ENCODE measurements at places on chromosomes 13 and 19.
A peak's percentile ranks its signal among the peaks of the same experiment; 100 is the strongest.

- DNase-seq, result no peak
Measured at GRCh38 chr19:55442372-55442961, 633 bp downstream of the SHISA7 start.

GRCh38 chr13:101155920-101156319 is 260.4 kb downstream of the NALCN start:
- DNase-seq, result no peak

DNA sequence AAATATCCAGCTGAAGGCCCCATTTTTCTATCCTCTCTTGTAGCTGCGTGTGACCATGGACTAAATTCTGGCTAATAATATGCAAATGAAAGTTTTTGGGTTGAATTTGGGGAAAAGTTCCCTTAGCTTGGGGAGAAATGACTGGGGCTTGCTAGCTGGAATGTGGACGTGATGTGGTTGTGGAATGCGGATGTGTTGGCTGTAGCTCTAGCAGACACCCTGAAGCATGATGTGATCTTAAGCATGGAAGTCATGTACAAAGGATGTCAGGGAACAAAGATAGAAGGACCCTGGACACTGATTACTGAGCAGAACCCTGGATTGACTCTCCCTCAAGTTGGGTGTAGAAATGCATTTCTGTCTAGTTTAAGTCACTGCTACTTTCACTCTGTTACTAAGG is 25.4 kb upstream of the SCEL start:
- DNase-seq, result no peak

DNA sequence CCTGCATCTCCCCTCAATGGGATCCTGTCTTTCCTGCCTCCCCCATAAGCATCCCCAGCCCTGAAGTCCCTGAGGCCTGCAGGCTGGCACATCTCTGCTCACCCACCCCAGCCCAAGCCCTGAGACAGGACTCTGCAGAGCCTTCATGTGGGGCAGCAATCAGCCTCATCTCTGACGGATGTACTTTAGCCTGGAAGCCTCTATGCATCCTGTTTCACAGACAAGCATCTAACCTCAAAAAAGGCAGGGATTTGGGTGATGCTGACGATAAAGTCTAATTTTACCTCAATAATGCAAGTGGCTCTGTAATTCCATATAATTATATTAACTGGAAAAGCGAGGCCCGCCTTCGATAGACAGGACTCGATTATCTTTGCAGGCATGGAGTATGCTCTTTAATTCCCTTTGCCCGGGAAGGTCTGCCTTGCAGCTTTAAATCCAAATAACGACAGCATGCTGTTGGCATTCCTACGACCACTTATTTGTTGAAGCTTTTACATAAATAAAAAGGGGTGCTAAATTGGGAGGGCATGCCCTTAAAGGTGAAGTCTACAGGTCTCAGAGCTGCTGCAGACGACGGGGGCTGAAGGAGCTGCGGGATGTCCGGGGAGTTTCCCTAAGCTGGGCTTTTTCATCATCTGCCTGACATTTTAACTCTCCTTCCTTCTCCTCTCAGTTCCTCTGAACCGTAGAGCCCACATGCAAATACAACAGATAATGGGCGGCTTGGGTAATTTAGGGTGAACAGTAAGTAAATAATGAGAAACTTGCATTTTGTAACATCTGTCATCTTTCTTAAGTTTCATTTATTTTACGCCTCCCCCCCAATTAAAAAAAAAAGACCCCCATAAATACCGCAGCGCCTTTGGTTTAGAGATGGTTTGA is 211.5 kb downstream of the URI1 start:
- no peak for DNase-seq

DNA sequence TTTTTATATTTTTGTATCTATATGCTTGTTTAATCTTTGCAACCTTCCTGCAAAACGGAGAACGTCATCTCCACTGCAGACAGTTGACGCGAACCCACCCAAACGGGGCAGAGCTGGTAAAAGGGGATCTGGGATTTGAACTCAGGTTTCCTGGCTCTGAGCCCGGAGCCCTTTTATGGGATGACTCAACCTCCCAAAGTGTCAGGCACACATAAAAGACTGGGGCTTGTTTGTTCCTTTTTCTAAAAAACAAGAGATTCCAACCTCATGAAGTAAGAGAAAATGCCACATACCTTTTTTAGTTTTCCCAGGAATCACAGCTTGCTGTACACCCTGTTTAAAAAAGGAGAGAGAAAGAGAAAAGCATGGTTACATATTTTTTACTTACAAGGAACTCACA is 78.9 kb downstream of the GADD45B start:
- DNase-seq, result no peak

DNA sequence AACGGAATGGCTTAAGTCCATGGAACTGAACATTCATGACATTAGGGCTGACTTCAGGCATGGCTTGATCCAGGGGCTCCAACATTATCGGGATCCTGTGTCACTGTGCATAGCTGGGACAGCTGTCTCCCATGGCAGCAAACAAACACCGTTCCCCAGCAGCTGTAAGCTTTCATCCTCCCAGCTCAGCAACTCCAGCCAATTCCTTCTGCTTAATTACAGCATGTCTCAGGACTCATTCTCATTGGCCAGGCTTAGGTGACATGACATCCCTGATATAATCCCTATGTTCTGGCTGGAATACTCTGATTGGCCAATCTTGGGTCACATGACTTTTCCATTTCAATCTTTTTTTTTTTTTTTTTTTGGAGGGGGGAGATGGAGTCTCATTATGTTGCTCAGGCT is 10.9 kb upstream of the TLE5 start:
- no peak for DNase-seq

GRCh38 chr13:91214031-91214430 is 133.5 kb upstream of the MIR17HG start:
- DNase-seq, result no peak

DNA sequence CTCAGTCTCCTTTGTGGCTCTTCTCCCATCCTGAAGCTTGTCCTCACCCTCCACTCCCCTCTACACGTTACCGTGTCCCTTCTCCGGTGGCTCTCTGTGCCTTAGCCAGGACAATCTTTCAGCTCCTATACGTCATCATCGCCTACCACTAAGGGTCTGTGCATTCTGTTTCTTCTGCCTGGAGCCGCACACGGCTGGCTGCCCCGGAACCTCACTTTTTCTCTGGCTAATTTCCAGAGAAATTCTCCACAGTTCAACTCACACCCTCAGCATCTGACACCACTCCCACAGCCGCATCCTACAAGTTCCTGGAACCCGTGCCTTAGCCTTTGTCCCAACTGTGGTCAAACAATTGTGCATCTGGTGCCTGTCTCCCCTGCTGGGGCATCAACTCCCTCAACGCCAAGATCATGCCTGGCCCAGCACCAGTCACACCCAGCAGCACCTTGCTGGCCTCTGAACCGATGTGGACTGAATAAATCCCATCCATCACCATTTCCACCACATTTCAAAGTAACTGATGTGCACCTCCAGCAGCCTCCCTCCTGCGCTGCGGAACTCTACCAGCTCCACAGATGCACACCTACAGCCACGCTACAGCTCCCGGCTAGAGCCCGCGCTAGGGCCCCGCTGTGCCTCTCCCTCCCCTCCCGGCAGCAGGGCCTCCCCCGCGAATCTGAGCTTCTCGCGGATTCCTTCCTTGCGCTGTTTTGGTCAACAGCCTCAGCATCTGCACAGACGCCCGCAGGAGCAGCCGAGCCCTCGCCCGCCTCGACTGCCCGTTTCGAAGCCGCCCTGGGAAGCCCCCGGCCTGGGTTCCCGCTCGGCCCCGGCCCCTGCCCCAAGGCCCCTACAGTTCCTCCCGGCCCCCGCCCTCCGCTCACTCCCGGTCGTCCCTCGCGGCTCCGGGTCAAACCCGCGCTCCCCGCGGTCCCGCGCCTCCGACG is 689 bp downstream of the DCUN1D2 start:
- DNase-seq, result peak; percentile 58

DNA sequence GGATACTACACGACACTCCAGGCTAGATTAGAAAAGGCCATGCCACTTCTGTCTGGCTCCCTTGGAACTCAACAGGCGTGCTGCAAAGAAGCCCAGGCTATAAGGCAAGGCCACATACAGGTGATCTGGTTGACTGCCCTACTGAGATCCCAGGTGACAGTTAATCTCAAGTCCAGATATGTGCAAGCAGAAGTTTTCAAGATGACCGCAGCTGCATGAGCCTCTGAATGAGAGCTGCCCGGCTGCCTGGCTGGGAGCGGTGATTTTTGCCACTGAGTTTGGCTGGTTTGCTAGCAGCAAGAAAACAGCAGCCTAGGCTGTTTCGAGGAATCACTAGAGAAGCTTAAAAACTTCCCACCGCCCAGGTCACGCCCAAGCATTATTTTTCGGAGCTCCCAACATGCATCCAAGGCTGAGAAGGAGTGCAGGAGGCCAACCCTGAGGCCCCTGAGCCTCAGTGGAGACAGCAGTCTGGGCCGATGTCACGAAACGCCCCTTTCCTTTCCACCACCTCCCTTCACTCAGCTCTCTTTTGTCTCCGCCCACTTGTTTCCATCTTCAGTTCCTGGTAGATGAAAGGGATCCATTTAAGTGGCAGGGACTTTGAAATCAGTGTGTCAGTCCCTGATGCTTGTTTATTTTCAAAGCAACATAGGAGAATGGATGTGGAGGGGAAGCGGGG is 14.0 kb upstream of the URI1 start:
- DNase-seq, result no peak

GRCh38 chr19:45670670-45671453 is 2.8 kb downstream of the GIPR start:
- DNase-seq, result peak; percentile 36

- no peak for DNase-seq
Measured at GRCh38 chr13:54636231-54636630, 1607.6 kb downstream of the OLFM4 start.

GRCh38 chr13:90362707-90363106 is 984.8 kb upstream of the MIR17HG start:
- no peak for DNase-seq

DNA sequence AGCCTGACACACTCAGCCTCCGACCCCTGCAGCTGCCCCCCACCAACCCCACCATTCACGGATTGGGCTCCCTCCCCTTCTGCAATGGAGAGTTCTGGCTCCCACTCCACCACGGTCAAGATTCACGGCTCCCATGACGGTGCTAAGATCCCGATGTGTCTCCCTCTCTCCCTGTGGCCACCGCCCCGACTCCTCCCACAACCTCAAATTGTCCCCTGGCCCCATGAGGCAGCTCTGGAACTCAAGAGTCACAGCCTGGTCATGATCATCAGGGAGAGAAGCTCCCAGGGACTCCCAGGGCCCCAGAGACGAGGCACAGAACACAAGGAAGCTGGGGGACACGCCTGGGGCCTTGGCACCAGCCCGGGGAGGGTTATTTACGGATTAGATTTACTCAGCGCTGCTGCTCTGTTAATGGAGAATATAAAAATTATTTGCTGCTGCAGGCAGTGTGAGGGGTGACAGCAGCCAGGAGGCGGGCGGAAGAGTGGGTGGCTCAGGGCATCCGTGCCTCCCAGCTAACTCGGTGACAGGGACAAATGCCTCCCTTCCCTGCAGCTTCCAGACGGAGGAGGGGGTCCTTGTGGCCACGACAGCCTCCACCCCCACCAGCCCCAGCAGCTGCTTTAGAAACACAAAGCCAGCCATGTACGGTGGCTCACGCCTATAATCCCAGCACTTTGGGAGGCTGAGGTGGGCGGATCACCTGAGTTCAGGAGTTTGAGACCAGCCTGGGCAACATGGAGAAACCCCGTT is 184.2 kb downstream of the PTPRS start:
- DNase-seq, result no peak

DNA sequence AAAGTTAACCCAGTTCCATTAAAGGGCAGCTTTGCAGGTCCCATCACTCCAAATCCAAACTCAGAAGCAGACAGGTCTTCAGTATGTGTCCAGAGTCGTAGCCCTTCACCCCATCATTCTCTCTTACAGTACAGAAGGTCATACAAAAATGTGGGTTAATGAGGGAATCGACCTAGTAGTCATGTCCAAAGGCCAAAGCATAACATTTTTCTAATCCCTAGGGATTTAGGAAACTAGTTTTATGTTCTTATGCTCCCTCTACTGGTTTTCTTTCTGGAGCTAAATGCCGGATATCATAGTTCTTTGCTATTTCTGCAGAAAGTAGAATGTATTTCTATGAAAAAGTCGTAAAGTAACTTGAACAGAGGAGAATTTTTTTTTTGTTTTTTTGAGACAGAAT is 72.2 kb downstream of the DHRS12 start:
- DNase-seq, result no peak

DNA sequence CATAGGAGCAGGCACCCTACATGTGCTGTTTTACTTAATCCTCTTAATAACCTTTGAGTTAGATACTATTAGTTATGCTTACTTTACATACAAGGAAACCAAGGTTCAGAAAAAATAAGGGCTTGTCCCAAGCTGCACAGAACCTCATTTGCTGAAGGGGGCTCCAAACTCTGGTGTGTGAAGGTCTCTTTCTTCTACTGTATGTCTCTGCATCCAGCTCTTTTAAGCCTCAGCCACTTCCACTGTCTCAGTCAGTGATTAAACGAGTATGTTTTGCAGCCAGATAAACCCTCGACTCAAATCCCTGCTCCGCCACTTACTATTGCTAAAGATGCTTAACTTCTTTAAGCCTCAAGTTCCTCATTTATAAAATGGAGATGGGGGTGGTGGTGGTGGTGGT is 112.4 kb upstream of the WASF3 start:
- no peak for DNase-seq

DNA sequence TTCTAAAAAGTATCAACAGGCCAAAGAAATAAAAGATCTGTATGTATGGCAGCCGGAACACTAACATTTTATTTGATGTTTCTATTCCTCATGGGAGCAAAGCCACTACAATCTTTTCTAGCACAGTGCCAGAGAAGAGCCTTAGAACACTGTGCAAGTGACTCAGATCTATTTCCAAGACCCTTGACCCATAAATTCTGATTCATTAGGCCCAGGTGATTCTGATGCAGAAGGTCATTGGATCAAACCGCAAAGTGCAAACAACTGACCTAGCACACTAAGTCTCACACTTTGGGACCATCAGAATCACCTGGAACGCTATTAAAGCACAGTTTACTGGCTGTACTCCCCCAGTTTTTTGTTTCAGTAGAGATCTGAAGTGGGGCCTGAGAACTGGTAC is 87.6 kb downstream of the MYCBP2 start:
- DNase-seq, result no peak

- DNase-seq, result no peak
Measured at GRCh38 chr13:98984118-98984517, 6.3 kb upstream of the DOCK9 start.

DNA sequence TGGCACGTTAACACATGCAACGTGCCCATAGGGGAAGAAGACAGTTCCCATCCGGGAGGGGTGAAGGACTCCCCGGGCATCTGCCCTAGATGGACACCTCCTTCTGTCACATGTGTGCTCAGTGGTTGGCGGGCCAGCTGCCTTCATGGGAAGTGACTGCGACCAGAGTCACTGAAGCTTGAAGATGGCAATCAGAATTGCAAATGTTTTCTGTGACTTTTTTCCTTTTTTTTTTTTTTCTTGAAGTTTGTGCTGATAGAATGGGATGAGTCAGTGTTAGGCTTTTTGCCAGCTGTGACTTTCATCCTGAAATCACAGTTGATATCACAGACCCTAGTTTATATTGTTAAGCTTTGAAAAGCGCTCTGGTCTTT is 109.2 kb upstream of the MCF2L start:
- DNase-seq, result no peak

- no peak for DNase-seq
Measured at GRCh38 chr19:29666578-29667386, 1.5 kb downstream of the PLEKHF1 start.

- no peak for DNase-seq
Measured at GRCh38 chr19:39906820-39907611, 27.4 kb downstream of the FCGBP start.

- no peak for DNase-seq
Measured at GRCh38 chr19:12930002-12930645, 3.4 kb downstream of the FARSA start.

Data from caudate nucleus (tissue), 63 donors.